Left kidney (tissue), 8 donors: ENCODE measurements at places on chromosomes 1 and 21.

- DNase-seq: no peak
These were observed 5.6 kb downstream of the AIRE start for GRCh38 chr21:44291078-44291935.

GRCh38 chr1:18879791-18880309 lies 20.4 kb upstream of the TAS1R2 start:
- peak; percentile 64 for DNase-seq

DNA sequence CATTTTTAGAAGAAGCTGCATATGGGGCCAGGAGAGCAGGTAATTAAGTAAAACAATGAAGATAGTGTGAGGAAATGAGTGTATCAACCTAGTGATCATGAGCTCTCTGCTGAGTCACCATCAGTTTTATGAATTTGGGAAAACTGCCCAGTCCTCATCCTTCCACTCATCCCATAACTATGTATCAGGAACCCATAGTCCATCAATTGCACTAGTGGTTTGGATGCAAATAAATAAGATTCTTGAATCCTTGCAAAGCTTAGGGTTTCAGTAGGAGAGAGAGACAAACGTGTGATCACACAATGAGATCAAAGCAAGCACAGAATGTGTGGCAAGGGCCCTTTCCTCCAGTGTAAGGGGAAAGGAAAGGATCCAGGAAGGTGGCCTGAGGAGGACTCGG lies 145.6 kb downstream of the ZZZ3 start:
- DNase-seq: no peak

GRCh38 chr1:247345881-247346280 lies 14.2 kb upstream of the ZNF496 start:
- no peak for DNase-seq

- no peak for DNase-seq
These were observed 55.9 kb downstream of the PAX7 start for GRCh38 chr1:18686540-18686939.

GRCh38 chr21:24290151-24290833 lies 1317.0 kb downstream of the MRPL39 start:
- no peak for DNase-seq

GRCh38 chr1:209884665-209885117 lies 53.3 kb upstream of the SYT14 start:
- no peak for DNase-seq

DNA sequence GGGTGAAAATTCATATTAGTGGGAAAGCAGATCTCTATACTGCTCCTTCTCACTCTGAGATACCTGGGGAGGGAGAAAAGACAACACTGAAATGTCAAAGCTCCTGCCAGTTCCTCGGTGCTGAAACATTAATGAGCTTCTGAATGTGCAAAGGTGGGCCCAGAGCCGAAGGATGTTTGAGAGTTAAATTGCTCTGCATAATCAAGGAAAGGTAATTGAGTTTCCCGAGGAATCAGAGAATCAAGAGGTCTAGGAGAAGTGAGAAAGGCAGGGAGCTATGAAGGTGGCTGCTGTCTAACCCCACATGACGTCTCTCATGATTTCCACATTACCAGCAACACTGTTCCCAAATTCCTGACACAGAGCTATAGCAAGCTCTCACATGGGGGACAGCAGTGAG lies 346.7 kb downstream of the SMYD3 start:
- no peak for DNase-seq
